ENCODE measurements at places on chromosomes 16 and 17.

- no peak for ATAC-seq
These were observed 79.7 kb downstream of the VAT1L start for GRCh38 chr16:77868052-77868451.

DNA sequence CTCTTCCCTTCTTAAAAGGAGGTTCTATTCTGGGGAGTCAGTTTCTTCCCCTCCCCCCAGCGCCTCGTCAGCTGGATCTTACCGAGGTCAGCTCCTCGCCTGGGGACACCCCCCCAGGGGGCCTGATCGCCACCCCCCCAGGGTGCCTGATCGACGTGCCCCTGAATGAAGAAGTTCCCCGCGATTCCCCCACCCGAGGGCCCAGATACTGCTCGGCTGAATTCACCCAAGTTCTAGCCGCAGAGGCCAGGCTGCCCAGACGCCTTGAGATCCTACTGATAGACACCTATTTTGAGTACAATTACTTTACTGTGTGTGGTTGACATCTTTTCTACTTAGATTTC is 1.4 kb downstream of the RAB11FIP3 start:
- no peak for ATAC-seq

DNA sequence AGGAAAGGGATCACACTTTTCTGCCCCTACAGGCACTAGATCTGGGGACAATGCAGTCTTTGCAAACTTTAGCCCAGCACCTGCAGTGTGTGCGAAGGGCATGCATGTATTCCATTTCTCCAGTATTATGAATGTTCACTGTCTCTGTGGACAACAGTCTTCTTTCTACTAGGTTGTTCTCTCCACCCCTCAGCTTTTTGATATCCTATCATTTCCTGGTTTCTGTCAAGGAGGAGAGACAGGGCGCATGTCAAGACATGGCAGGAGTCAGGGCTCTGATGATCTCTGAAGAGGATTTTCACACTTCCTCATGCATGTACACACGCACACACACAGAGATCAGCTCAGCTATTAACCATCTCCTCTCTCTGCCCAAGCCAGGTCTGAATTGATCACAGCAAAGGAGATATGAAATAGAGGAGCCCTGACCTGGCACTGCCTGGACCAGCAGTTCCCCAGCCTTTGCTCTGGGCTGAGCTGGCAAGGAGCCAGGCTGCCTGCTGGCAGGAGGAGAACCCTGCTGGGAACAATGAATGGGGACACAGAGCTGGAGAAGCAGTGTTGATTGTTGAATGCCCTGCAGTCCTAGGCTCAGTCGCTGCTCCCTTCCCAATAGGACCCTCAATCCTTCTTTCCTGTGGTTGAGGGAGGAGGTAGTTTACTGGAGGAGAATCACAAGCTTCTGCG is 2.6 kb downstream of the GPR179 start:
- peak; percentile 75 for ATAC-seq

GRCh38 chr16:4935241-4935855 is 1.6 kb downstream of the PPL start:
- no peak for ATAC-seq

DNA sequence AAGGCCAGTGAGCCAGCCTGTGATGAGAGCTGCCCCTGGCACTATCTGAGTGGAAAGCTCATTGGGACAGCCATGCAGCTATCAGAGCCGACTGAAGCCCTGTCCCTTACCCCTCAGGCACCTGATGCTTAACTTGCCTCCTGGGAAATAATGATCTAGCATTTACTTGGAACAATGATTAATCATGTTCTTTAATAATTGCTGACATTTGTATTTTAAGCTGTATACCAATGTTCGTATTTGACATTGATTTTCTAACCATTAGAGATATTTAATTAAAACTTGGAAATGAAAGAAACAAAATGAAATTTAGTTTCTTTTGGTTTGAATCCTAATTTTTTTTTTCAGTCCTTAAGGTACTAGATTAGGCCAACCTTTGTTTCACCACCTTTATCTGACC is 10.5 kb downstream of the PDP2 start:
- no peak for ATAC-seq

DNA sequence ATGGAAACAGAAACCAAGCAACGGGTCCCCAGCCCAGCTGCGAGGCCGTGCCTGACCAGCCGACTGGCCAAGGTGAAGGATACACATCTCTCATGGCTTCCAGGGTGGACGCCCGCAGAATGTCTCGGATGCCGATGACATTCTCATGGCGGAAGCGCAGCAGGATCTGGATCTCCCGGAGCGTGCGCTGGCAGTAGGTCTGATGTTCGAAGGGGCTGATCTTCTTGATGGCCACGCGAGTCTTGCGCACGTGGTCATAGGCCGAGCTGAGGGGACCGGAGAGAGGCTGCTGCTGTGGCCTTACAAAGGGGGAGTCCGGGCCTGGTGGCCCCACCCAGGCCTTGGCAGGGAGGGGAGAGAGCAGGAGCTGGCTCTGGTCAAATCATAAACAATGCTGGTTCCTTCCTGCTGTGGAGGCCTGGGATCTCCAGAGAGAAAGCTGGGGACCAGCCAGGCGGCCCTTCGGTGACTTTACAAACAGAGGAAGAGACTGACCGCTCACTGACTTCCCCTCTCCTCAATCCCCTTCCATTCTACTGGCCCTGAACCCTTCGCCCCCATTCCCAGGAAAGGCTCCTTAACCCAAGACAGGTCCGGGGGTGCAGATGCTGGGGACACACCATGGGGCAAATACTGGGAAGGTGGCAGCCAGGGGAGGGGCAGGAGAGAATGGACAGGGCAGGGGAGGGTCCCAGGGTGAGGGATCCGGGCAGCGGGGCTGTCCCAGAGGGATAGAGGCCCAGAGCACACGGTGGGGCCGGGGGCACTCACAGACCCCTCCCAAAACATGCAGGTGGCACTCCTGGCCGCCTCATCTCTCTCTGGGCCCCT is 1.1 kb downstream of the MAPK3 start:
- ATAC-seq: no peak

- no peak for ATAC-seq
These were observed 49.4 kb downstream of the KANSL1 start for GRCh38 chr17:46143827-46144236.

DNA sequence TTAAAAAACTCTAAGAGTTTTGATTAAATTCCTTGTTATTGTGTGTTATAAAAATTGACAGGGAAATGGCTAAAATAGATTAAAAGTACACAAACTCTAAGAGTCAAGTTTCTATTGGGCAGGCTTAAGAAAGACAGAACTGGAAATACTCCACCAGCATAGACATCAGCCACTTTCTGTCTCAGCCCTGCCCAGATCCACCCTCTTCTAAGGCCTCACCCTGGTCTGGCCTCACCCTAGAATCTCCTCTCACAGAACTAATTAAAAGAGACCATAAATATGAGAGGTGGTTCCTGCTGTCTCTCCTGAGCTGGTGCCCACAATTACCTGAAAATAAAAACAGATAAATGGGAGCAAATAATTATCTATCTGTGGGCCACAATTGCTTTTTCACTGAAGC is 1951.0 kb downstream of the TP53TG3F start:
- ATAC-seq: no peak

DNA sequence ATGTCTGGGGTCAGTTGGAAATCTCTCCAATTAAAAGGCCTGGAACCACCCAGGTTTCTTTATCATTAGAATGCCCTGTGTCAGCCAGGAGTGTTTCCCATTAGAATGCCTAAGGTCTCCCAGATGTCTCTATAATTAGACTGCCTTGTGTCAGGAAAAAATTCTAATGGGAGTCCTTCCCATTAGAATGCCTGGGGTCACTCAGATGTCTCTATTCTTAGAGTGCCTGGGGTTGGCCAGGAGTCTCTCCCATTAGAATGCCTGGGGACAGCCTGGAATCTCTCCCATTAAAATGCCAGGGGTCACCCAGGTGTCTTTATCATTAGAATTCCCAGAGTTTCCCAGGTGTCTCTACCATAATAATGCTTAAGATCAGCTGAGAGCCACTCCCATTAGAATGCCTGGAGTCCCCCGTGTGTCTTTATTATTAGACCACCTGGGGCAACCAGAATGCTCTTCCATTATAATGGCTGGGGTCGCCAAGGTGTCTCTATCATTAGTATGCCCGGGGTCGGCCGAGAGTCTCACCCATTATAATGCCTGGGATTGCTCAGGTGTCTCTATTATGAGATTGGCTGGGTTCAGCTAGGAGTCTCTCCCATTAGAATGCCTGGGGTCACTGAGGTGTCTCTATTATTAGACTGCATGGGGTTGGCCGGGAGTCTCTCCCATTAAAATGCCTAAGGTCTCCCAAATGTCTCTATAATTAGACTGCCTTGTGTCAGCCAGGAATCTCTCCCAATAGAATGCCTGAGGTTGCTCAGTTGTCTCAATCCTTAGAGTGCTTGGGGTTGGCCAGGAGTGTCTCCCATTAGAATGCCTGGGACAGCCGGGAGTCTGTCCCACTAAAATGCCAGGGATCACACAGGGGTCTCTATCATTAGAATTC is 2254.6 kb downstream of the TP53TG3F start:
- no peak for ATAC-seq

GRCh38 chr16:89039756-89040155 is 53.9 kb upstream of the ACSF3 start:
- no peak for ATAC-seq

DNA sequence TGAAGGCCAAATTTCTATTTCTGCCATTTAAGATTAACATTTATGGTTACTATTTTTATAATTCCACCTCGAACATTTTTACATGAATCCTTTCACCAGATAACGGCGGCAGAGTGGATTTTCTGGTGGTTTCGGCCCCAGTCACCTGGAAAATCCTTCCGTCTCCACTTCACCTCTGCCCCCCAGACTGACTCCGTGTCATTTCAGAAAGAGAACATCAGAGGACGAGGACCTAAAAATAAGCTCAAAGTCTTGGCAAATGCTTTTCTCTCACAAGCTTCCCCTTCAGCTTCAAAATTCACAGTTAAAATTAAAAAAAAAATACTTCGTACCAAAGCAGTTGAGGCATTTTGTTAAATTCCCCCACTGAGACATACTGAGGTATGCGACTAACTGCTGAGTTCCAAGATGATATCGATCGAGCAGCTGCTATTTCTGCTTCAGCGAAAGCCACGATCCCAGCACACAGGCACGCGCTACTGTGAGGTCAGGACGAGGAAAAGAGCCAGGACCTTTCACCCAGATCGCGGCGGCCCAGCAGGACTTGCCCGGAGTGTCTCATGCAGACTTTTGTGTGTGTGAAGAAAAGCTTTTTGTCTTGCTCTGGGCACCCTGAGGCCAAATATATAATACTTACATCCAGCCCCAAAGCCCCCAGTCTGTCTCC is 36.8 kb downstream of the ASPA start:
- no peak for ATAC-seq

- ATAC-seq: no peak
These were observed 33.5 kb upstream of the SREBF1 start for GRCh38 chr17:17870247-17870646.

- peak; percentile 14 for ATAC-seq
These were observed 33.6 kb downstream of the ELAC2 start for GRCh38 chr17:12983991-12984884.

- ATAC-seq: no peak
These were observed 16.7 kb downstream of the CA5A start for GRCh38 chr16:87919681-87919994.

DNA sequence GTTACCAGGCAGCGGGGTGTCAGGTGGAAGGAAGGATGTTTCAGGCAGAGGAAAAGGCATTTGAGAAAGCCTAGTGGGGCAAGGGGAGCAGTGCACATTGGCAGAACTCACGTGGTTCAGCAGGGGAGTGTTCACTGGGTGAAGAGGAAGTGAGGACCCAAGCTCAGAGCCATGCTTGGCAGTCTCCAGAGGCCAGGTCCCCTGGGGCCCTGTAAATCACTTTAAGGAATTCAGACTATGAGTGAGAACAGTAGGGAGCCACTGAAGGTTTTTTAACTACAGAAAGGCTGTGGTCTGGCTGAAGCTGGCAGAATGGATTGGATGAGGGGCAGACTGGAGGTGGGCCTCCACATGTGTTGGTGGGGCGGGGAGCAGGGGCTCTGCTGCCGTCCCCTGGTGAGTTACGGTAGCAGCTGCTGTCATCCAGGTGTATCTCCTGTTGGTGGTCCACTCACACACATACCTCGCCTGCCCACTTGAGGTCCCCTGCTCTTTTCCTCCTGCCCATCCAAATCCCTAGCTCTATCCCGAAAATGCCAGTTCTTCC is 5.1 kb downstream of the CLEC16A start:
- ATAC-seq: no peak

DNA sequence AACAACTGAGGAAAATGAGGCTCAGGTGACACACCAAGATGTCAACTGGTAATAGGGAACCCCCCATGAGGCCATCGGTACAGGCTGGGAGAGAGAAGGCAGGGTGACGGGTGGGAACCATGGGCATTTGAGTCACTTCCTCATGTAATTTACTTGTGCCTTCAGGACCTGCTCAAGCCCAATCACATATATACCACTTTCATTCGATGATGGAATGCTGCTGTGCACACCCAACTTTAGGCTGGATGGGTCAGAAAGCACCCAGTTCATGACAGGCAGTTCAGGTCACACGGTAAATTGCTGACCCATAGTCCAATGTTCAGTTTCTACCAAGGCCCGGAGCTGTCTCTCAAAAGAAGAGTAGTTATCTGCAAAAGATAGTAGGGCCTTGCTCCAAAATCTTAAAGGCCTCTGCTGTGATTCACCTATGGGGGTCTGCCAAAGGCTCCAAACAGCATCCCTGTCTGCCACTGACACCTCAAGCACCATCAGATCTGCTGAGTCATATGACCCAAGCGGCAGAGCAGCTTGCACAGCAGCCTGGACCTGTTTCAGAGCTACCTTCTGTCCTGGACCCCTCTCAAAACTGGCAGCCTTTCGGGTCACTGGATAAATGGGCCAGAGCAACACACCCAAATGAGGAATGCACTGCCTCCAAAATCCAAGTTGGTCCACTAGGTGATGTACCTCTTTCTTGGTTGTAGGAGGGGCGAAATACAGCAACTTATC is 24.7 kb downstream of the ZZEF1 start:
- ATAC-seq: no peak

DNA sequence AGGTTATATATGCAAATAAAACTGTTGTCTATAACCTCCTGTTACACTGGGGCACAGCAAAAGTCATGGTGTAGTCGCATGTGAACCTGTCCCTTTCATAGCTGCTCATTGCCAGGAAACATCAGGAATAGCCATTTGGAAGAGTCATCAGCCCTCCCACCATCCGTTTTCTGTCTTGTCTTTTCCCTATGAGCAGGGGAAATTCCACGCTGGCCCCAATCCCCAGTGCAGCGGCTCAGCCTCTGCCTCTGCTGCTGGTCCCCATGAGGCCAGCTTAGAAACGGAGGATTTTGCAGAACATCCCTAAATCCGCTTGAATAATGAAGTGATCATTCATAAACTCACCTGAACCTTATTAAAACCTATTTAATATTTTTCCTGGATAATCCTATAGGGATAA is 10.5 kb downstream of the MAPT start:
- ATAC-seq: no peak

GRCh38 chr16:48497932-48498768 is 111.8 kb downstream of the N4BP1 start:
- no peak for ATAC-seq

DNA sequence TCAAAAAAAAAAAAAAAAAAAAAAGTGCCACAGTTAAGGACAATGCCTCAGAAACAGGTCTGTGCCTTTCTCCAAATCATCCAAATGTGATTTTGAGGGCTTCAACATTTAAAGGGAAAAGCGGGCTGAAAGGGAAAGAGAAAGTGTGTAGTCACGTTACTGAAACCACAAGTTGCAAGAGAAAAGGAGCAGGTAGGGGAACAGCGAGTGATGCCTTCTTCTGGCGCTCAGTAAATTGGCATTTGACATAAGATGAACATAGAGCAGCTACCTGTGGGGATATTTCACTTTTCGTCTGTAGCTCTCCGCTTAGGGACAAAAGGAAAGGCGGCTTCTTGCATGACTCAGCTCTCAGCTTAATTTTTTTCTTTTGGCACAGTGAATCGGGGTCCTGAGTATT is 11.1 kb downstream of the CMTM2 start:
- ATAC-seq: no peak

Data from SK-N-SH treated with all-trans-retinoic acid at 6 μM for 48 hours (cell line).